ENCODE measurements at places on chromosomes 6 and 20.

GRCh38 chr6:121600389-121601168, 165.1 kb downstream of the GJA1 start:
- no peak for DNase-seq

DNA sequence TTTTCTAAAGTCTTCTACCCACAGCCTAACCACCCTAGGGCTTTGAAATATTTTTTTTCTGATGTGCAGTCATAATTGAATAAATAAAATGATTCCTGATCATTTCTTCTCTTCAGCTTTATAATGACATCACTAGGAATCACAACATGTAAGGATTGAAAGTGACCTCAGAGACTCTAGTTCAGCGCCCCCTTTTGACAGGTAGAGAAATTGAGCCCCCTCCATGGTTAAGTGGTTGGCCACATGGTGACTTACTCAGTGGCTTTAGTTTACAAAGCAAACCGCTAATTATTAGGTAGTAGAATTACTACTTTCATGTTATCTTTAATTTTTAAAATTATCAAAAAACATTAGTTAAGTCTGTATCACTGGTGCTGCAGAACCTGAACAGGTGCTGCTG, 13.3 kb upstream of the SLC2A12 start:
- peak; percentile 22 for DNase-seq

GRCh38 chr6:54835176-54835575, 11.4 kb upstream of the FAM83B start:
- DNase-seq, result no peak

DNA sequence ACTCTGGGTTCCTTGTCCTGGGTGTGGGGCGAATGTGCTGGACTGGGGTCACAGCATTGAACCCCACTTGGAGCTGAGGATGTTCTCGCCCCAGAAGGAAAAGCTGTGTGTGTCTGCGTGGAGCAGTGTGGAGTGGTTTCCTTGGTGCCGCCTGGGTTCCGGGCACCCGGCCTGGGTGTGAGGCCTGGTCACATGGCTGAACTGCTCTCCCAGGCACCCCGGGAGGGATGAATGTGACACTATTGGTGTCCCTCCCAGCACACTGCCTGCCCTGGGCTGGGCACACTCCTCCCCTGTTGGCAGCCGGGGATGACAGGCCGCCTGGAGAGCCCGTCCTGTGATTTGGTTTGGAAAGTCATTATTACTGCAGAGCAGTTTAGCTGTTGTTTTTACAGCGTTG, 12.3 kb downstream of the MYT1 start:
- DNase-seq, result no peak

DNA sequence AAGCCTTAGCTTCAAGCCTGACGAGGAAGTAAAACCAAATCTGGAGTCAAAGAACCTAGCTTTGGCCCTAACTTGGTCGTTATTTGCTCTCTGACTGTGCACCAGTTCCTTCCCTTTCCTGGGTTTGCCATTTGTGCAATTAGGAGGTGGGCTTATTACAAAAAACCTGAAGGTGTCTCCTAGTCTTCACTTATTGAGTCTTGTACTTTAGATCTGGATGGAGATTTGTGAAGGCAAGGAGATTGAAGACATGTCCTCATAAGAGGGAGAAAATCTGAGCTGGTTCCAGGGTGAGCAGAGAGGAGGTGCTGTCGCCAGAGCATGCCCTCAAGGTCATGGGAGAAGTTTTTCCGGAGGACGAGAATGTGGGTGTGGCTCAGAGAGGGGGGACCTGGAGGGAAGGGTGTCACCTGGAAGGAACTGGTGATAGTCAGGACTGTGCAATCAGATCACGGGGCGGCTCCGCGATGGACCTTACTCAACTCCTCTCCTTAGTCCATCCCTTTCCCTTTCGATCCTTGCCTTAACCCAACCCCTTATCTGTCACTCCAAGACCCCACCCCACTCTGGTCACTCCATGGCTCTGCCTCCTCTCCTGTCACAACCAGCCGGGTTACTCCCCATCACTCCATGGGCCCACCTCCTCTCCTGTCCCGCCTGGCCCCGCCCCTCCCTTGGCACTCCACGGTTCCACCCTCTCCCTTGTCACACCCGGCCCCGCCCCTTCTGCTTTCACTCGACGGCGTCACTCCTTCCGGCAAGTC, 588 bp upstream of the ACSS2 start:
- peak; percentile 98 for DNase-seq

DNA sequence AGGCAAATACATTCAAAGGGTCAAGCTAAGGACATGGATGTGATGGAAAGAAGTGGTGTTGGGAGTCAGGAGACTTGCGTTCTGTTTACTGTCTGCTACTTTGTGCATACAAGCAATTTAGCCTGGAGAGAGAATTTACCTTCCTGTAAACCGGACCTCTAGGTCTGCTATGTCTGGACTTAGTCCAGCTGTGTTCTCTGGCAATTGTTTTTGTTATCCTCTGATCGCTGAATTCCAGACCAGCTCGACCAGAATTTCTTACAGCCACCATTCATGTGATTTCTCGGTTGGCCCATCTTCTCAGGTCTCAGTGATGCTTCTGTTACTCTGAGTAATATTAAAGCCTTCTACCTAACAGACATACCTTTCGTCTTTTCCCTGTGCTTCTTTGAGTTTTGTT, 75.2 kb downstream of the LRRC1 start:
- DNase-seq, result no peak

DNA sequence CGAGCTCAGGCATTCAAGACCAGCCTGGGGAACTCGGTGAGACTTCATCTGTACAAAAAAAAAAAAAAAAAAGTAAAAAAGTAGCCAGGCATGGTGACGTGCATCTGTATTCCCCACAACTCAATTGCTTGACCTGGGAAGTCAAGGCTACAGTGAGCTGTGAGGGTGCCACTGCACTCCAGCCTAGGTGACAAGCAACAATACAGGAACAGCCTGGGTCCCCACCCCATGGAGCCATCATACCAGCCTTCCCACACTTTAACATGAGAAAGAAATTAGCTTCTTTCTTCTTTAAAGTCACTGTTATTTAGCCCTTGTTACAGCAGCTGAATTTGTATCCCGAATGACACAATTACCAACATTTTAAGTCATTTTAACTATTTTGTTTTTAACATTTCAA, 56.1 kb downstream of the SCML4 start:
- no peak for DNase-seq

DNA sequence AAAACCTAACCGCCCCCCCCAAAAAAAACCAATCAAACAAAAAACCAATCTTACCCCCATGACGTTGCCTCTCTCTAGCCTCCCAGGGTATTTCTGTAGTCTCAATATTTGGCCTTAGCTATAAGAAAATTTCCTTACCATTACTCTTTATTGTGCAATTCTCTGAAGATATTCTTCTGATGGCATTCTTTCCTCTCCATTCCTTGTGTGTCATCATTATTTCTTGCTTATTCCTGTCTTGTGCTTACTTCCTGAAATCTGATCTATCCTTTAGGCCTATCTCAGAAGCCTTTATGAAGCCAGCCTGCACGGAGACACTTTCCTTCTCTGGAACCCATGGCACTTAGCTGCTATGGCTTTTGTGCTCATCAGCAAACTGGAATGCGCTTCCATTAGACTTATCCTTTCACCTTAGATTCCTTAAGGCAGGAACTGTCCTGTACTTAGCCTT, 65.9 kb upstream of the DDR1 start:
- DNase-seq, result no peak

- DNase-seq, result no peak
These were observed 58.7 kb downstream of the ADGB start for GRCh38 chr6:146657432-146657831.

DNA sequence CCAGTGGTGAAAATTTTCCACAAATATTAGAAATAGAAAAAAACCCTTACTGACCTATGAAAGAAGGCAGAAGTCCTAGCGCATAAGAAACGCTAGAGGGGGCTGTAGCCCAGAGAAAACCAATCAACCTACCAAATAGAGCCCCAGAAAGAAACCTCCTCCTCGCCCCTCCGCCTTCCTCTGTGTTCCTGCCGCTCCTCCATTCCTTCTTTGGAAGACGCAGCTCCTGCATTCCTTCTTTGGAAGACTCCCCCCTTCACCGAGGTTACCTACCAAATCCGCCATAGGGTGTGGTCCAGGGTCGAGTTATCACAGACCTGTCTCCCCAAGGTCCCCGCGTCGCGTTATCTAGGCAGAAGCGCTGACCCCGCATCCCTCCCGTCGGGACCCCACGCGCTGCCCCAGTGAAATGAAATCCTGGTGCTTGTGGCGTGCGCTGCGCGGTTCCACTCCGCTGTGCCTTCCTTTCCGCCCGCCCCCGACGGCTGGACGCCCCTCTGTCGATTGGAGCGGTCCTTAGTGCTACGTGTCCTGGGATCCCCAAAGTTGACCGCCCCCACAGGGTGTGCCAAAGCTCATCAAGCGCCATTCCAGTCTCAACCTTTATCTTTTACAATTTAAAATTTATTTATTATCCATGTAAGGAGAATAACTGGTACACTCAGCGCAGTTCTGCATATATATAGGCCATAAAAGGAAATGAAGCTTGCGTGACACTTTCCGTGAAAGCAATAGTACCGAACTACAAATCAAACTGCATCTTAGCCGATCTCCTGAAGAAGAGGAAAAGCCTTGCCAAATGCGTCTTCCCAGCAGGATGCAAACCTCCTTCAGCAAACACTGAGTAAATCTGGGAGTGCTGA, 13.0 kb downstream of the RPP21 start:
- DNase-seq, result peak; percentile 81

DNA sequence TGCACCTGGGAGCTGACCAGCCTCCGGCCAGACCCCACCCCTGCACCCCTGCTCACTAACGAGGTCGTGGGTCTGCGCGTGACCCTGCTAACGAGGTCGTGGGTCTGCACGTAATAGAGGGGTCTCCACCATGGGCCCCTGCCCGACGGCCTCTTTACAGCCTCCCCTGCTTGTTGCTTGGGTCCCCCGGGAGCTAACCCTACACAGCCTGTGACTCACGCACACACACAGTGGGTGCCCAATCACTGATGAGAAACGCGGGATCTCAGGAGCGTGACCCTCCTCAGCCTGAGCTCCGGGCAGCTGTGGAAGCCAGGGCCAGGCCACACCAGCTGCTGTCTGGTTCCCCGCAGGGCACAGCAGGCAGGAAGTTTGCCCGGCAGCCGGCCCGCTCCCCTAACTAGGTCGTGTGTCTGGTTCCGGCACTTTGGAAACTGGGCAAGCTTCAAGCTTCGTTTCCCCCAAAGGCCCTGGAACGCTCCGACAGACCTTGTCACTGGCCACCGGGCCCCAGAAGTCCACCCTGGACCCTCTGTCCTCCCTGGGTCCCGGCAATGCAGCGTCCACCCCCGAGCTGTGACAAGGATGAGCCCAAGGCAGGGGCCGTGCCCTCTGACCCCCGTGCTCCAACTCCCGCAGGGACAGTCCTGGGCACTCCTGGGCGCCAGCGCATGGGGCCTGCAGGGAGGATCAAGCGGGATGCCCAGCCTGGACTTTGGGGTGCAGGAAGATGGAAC, 767 bp downstream of the PTK6 start:
- DNase-seq, result no peak

- DNase-seq, result no peak
These were observed 238.9 kb downstream of the TBC1D7 start for GRCh38 chr6:13089296-13089994.

GRCh38 chr6:154558984-154559383, 48.5 kb upstream of the CNKSR3 start:
- no peak for DNase-seq

- no peak for DNase-seq
These were observed 70.4 kb downstream of the GCNT2 start for GRCh38 chr6:10591422-10592160.

- DNase-seq, result no peak
These were observed 3.2 kb downstream of the ZMYND8 start for GRCh38 chr20:47353239-47353691.

GRCh38 chr20:57266291-57267157, at the start of gene BMP7:
TSS of gene BMP7 (minus strand) at chr20:57266641. CDS start at chr20:57266122, 519 bp downstream.
- no peak for DNase-seq

DNA sequence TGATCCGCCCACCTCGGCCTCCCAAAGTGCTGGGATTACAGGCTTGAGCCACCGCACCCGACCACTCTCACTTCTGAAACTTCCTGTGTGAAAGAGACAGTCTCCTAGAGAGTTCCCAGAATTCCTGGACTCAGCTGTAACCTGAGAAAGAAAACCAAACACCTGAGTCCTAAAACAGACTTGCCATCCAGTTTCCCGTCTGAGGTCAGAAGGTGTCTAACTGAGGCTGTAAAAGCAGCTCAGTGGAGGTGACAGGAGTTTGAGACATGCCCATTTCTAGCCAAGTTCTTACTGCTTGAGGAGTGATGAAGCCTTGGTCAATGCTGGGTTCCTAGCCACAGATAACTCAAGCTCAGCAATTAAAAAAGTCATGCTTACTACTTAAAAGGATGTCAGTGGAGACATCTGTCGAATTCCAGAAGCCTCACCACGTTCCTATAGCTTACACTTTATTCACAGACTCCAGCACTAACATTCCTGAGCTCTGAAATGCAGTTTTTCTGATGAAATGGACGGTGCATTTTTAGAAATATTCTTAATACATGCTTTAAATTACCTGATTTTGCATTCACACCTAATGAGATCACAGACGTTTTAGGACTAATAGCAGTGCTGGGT, 6.1 kb downstream of the UQCC2 start:
- DNase-seq, result no peak

- DNase-seq, result no peak
These were observed 40.1 kb downstream of the RNF144B start for GRCh38 chr6:18427296-18427695.

GRCh38 chr20:31840906-31841816, 4.2 kb downstream of the FOXS1 start:
- no peak for DNase-seq

GRCh38 chr6:151010071-151010470, 144.6 kb downstream of the MTHFD1L start:
- no peak for DNase-seq

GRCh38 chr6:152461556-152461955, 175.6 kb downstream of the SYNE1 start:
- DNase-seq, result no peak

- peak; percentile 42 for DNase-seq
These were observed 2.4 kb downstream of the ADA start for GRCh38 chr20:44649126-44649525.

GRCh38 chr6:68778356-68779020, 143.4 kb downstream of the ADGRB3 start:
- DNase-seq, result peak; percentile 50

DNA sequence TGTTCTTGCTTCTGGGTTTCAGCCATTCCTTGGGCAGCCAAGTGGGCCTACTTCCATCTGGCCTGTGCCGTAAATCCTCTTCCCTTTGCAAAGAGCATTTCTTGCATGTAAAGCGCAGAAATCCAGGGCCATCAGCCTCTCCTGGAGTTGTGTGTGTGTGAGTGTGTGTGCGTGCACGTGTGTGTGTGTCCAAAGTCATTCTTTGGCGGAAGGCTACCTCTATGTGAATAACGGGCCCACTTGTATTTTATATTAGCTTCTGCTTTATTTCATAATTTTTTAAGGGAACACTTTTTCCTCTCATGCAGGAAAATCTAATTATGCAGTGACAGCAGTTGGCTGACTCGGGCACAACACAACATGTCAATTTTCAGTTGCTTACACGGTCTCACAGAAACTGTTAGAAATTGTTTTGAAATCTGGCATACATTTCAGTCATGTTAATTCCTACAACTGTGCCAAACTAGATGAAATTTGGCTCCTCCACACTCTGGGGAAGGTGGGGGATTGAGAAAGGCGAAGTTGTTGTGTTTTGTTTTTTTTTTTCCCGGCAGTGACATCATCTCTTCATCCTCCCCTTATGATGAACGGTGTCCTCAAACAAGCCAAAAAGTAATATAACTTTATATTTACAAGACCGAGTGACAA, 223.7 kb upstream of the TSHZ2 start:
- DNase-seq, result no peak

All from AML-193 (cell line).